Heart right ventricle (tissue), 16 donors: ENCODE measurements at places on chromosomes 7 and 10.
A peak's percentile ranks its signal among the peaks of the same experiment; 100 is the strongest.

DNA sequence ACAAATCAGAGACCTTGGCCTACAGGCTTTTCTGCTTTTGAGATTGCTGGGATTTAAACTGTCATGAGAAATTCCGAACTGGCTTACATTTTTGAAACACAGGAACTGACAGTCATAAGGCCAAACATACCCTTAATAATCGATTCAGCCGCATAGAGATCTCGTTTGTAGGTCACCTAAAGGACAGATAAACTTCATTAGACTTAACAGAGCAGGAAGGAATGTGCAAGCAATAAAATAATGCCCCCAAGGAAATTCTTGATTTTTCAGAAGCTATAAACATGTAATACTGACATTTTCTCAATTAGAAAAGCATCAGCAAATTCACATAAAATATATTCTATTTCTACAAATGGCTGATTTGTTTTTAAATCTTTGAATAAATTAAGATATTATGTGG, 120.0 kb downstream of the CRPPA start:
- DNase-seq: no peak

GRCh38 chr10:103451831-103452505, at the start of gene CALHM2:
TSS of gene CALHM2 (minus strand) at chr10:103452370. CDS start at chr10:103449941, 2,429 bp downstream.
- peak; percentile 73 for DNase-seq

GRCh38 chr10:132302421-132303310, 5.1 kb downstream of the STK32C start:
- no peak for DNase-seq

DNA sequence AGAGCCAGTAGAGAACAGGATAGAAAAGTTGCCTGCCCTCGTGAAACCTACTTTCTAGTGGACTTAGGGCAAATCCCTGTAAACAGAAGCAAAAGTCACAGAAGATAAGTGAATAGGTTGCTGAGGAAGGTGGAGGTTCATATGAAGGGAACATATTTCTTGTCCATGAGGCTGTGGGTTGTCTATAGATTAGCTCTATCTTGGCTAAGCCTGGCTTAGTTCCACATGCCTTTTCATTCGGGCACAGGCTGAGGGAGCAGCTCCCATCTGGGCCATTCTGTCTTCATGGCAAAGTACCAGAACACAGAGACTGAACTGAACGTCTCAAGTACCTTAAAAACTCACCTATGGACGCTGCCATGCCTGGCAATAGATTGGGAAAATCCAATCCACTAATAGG, 45.3 kb downstream of the BZW2 start:
- DNase-seq: no peak

DNA sequence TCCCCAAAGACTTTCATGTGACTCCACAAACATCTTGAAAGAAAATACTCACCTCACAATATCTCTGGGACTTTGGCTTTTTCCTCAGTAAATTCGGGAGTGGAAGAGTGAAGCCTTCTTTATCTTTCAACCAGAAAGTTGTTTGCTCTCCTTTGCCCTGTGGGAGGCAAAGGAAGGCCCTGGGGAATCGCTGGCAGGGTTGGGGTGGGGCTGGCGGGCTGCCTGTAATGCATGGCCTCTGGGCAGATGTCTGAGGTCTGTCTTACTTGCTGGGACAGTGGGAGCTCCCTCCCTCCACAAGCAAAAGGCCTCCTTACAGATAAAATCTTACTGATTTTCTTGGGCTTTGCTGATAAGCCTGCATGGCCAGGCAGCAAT, 24.9 kb downstream of the TECTB start:
- DNase-seq: no peak

GRCh38 chr7:104241135-104241534, 33.3 kb upstream of the ORC5 start:
- no peak for DNase-seq

- DNase-seq: no peak
Observed at GRCh38 chr7:99027841-99028240, 116.1 kb downstream of the SMURF1 start.

GRCh38 chr7:91358303-91358702, 94.1 kb downstream of the FZD1 start:
- no peak for DNase-seq

DNA sequence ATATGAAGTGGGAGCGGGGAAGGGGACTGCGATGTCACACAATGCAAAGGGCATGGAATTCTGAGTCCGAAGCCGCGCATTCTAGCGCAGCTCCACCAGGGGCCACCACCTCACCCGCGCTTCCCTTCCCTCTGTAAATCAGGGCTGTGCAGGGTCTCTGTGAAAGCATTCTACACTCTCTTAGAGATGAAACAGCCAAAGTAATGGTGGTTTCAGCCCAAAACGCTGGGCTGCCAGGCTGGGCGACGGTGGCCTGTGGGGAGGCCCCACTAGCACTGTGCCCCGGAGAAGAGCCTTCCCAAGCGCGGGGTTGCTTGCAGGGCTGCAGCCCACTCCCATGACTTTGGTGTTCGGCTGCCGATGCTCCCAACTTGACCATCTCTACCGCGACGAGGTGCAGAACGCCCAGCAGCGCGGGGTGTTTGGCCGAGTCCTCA, 11.4 kb downstream of the ATG9B start:
- no peak for DNase-seq

GRCh38 chr10:63812501-63812900, 291.3 kb downstream of the REEP3 start:
- DNase-seq: no peak

DNA sequence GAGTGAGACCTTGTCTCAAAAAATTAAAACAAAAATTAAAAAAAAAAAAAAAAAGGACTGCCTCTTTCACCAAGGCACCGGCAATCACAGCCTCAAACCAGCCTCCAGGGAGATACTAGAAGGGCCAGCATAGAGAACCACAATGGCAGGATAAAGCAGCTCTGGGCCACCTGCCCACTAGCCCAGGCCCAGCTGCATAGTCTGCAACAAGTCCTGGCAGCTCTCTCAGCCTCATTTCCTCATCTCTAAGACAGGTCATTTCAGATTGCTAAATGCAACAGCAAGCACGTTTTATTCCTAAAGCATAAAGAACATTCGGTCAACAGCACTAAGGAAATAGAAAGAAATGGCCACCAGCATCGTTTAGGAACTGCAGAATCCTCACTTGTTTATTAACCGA, 28.8 kb downstream of the XPNPEP1 start:
- DNase-seq: peak; percentile 81

- no peak for DNase-seq
Observed at GRCh38 chr7:157609516-157609915, 272.7 kb downstream of the DNAJB6 start.

DNA sequence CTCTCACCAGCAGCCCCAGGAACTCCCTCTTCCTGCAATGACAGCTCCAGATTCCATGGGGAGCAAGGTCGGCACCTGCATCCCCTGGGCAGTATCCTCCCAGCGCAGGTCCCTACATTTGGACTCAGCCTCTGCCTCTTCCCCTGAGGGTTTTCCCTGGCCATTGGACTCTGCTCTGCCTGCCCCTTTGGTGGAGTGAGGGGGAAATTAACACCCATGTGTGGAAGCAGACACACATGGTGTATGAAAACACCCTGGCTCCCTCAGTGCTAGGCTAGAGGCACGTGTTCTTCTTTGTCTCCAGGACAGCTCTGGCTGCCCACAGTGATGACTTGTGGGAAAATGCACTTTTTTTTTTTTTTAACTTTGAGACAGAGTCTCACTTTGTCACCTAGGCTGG, 8.4 kb downstream of the PRF1 start:
- DNase-seq: no peak

- no peak for DNase-seq
Observed at GRCh38 chr7:83201355-83201754, 38.7 kb upstream of the PCLO start.

- DNase-seq: no peak
Observed at GRCh38 chr10:110045772-110046171, 38.0 kb downstream of the ADD3 start.

DNA sequence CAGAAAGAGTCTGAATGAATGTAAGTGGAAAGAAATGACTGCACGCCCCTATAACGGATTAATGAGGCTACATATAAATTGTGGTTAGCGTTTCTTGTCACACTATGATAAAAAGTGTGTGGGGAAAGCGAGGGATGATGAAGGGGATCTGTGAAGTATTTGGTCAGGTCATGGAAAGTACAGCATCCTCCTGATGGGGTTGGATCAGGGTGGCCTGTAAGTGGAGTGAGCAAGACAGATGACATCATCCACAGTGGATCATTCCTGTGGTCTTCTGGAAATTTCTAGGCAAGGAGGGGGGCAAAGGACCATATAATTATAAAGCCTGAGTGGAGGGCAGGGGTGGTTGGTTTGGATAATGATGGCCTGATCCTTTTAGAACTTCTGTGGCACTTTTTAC, 606.0 kb downstream of the INHBA start:
- no peak for DNase-seq

DNA sequence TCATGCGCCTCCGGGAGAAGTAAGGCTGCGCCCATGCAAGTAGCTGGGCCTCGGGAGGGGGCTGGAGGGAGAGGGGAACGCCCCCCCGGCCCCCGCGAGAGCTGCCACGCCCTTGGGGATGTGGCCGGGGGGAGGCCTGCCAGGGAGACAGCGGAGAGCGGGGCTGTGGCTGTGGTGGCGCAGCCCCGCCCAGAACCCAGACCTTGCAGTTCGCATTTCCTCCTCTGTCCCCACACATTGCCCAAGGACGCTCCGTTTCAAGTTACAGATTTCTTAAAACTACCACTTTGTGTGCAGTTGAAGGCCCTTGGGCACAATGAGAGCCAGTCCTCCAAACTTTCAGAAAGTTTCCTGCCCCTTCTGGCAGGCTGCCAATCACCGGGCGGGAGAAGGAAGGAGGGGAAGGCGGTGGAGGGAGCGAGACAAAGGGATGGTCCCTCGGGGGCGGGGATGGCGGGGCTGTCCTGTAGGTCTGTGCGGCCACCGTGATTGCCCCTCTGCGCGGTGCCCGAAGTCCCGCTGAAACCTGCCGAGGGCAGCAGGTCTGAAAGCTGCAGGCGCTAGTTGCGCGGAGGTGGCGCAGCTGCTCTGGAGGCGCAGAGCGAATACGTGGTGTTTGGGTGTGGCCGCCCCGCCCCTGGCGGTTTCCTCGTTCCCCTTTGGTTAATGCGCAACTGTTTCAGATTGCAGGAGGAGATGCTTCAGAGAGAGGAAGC, 2.1 kb downstream of the VIM start:
- peak; percentile 84 for DNase-seq

DNA sequence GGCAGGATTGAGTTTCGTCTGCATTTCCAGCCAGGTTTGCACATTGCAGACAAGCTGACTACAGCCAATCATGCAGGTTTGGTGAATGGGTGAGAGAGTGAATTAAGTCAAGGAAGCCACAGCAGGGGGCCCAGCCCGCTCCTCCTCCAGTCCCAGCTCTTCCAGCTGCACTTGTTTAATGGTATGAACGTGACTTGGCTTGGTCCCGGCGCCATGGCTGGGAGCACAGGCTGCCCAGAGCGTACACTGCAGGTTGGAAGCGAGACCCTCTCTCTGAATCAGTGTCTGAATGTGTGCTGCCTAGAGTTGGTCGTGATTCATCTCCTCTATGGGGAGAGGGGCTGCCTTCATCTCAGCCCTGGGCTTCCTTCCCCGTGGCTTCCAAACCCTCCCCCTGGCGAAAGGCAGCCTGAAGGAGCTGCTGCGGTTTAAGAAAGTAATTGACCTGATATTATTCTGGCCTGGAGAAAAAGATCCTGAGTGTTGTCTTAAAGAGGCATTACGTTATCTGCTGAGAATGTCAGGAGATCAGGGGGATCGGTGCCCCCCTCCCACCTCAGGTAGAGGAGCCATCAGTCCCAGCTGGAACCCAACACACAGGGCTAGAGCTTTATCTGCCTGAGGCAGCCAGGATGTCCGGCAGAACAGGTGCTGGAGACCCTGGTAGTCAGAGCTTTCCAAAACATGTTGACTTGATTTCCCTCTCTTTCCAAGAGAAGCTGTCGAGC, 132.1 kb downstream of the COL26A1 start:
- no peak for DNase-seq

GRCh38 chr7:1667566-1668395, 2.3 kb upstream of the ELFN1 start:
- DNase-seq: no peak

GRCh38 chr7:140702774-140703173, 6.3 kb downstream of the NDUFB2 start:
- DNase-seq: no peak

DNA sequence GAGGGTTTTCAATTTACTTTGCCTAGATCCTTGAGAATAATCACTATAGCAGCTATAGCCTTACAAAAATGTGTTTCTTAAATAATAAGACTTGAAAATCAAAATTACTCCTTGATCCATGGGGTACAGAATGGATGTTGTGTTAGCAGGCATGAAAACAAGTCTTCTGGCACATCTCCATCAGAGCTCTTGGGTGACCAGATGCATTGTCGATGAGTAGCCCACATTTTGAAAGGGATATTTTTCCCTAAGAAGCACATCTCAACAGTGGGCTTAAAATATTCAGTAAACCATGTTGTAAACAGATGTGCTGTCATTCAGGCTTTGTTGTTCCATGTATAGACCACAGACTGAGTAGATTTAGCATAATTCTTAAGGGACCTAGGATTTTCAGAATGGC, 827.8 kb downstream of the GRM8 start:
- no peak for DNase-seq

DNA sequence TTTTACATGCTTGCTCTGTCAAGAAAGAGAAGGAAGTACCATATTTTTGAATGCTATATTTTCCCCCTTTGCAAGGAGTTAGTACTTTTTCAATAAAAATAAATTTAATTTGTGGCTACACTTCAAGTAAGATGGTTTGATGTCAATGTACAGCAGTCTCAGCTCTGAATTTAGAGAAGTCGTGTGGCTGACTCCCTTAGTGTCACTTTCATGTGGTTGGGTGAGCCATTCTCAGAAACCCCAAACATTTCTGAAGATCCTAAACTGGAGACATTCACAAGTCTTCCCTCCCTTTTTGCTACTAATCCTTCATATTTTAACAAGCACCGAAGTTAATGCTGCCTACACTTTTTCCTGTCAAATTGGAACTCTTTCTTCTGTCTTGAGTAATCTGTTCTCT, 244.4 kb downstream of the DYNC1I1 start:
- no peak for DNase-seq

DNA sequence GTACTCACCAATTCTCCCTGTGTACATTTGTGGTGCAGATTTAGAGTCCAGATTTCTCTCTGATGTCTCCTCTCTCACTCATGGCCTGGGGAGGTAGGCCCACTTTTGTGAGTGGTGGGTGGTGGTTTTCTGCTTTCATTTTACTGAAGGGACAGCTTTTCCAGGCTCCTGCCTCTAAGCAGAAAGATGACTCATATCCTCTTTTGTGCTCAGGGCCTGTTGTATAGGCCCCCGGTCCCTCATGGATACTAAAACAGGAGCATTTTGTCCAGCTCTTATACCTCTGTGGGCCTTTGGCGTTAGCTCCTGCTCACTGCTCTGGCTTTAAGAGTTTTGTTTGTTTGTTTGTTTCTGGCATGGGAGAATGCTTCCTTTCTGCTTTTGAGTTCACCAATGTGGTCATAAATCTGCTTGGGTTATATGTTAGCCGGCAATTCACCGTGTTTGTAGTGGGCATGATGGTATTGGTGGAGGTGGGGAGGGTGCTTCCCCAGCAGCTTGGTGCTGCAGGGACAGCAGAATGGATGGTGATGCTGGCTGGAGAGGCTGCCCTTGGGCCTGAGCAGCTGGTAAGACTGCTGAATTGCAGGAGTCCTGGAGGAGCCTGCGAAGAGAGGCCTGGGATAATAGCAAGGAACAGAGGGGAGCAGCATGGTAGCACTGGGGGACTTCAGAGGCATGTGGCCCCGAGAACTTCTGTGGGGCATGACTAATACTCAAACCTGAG, 468.7 kb downstream of the RPS24 start:
- no peak for DNase-seq

- DNase-seq: no peak
Observed at GRCh38 chr10:34163075-34163905, 651.8 kb downstream of the PARD3 start.

- DNase-seq: no peak
Observed at GRCh38 chr10:123446449-123447156, 219.6 kb upstream of the GPR26 start.
